NCI-H1092 treated with DMSO at 0.1 percent for 48 hours (cell line): ENCODE measurements at places on chromosomes 5 and 9.
A peak's percentile ranks its signal among the peaks of the same experiment; 100 is the strongest.

DNA sequence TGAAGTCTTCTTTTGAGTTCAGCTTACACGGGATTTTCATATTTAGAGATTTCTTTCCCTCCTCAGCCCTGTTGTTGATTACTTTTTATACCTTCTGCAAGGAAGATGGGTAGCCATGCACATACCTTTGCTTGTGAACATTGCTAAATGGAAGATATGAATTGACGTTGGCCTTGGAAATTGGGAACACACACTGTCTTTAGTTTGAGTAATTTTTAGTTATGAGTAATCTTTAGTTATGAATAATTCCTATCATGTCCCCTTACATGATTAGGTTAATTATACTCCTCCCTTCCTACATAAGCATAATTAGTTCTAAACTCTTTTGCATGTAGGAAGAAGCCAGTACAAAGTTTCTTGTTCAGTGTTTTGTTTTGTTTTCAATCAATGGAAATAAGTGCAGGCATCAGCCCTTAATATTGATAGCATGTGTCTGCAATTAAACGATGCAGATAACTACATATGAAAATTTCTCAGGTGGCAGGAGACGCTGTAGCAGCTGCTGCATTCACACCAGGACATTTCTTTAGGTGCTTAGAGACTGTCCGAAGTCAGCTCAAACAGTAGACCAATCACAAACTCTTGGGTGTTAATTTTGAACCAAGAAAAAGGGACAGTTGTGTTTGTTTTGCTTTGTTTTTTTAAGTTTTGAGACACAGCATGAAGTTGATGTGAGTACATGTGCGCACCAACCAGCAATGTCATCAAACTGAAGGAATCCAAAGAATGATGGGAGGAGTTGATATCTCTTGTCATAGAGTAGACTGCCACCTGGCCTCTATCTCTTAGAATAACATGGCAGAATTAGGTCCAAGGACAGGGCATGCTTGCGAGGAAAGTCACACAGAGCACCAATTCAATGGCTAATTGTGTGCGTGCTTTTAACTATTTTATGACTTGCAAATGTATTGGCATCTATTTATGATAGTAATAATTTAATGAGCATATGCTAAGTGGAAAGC, 51.4 kb downstream of the SMARCA2 start:
- DNase-seq = no peak

DNA sequence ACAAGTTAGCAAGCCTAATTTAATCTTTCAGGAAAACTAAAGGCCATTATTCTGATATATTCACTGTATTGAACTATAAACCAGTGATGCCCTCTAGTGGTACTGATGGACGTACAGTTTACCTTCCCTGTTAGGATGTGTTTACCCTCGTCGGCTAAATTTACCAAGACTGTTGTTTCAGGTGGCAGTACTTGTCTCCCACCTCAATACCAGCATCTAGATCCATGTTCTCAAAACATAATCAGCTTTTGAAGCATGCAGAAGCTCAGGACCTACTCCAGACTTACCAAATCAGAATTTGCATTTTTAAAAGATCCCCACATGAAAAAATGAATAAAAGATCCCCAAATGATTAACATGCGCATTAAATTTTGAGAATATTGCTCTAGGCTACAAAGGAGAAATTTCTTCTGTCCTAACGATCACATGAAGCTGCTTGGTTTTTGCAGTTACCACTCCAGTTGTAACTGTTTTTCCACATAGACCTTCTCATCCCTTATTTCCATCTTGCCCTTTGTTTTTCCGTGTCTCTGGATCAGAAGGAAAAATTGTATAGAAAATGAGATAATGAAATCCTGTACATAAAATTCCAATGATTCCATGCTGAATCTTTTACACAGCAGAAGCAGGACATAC, 3.2 kb upstream of the BAAT start:
- peak; percentile 76 for DNase-seq

DNA sequence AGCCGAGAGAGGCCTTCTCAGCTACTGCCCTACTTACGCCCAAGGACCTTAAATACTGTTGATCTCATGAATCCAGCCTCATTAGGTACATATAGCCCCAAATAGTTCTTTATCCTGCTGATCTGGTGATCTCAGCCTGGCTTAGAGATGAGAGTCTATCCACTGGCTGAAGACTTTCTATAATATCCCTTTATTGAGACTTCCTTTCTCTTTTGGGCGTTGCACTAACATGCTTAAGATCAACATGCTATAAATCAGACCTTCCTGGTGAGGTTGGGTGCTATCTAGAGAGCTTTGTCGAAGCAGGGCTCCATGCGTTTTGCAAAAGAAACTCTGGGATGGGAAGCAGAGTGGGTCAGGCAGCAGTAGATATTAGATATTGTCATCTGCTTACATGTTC, 44.0 kb upstream of the AGXT2 start:
- DNase-seq = no peak

DNA sequence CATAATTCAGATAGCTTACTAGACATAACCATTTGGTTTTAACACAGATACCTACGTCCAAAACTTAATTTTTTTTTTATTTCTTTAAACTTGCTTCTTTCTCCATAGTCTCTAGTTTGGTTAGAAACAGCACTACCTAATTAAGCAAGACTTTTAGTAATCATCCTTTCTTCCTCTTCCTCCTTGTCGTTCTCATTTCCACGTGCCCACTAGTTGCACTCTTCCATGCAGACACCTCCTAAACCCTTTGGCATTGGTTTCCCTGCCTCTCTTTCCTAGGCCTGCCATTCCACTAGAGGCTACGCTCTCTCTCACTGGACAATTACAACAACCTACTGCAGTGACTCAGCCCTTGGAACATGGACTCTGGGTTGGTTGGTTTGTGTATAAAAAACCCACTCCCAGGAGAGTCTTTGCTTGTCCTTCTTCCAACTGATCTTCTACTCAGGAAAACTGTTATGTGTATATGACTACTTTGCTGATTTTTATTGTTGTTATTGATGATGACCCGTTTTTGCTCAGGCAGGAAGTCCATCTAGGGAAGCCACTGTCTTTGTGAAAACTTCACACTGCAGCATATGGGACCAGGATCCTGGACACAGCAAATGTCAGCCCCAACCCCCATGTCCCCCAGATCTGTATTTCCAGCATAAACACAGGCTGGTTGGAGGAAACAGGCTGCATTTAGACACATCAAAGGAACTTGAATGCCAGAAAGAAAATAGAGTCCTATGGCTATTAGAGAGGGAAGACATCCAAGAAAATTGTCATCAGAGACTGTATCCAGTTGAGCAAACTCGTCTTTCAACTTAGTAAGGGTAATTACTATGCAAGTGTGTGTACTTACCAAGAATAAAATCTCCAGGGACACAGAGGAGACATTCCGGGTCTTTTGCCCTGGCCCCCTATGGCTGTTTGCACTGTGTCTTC, 503.2 kb downstream of the GADD45G start:
- DNase-seq = no peak

DNA sequence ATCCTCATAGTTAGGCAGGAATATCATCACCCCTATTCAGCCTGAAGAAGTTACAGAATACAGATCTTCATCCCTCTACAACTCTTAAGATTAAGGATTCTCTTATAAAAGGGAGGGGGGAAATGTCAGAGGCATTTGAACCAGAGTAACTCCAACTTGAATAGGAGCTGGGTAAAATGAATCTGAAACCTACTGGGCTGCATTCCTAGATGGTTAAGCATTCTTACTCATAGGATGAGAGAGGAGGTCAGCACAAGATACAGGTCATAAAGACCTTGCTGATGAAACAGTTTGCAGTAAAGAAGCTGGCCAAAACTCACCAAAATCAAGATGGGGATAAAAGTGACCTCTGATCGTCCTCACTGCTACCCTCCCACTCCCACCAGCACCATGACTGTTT, 14.4 kb downstream of the FREM1 start:
- DNase-seq = no peak

- DNase-seq = peak; percentile 68
Measured at GRCh38 chr5:36079200-36079781, 12.6 kb upstream of the UGT3A2 start.

DNA sequence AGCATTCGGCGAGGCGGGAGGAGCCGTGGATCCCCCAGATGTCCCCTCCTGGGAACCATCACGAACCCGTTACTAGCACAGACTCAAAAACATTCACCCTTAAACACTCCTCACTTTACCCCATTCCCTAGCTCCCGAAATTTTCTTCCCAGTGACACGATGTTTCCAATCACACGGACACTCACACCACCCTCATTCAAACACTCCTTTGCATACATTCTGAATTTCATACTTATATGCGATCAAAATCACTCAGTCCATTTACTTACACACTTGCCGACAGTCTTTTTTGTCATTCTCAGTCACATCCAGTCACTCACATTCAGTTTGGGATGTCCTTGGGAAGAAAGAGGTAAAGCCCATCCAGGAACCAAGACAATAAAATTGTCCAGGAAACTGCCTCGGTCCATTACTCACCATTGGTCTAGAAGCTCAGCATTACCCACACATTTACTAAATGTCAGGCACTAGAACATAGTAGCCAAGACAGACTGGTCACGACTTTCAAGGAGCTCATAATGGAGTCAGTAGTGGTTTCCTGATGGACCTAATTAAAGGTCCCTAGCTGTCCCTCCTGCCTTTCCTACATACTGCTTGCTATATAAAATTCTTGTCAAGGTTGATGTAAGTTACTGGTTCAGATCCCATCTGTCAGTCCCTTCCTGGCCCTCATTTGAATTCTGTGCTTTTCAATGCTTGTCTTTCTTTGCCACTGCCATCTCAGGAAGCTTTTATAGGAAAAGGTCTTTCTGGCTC, 574 bp downstream of the SLC35A4 start:
- no peak for DNase-seq

GRCh38 chr5:155872629-155873220, 454.2 kb upstream of the SGCD start:
- DNase-seq = peak; percentile 49

- no peak for DNase-seq
Measured at GRCh38 chr9:117354997-117355396, 59.9 kb downstream of the ASTN2 start.
